ENCODE measurements at places on chromosomes 12 and 14. TPM values are rescaled to one million over a fixed set of nuclear protein-coding genes. Genes with fewer than 3 reads are reported as not detected.
A peak's percentile ranks its signal among the peaks of the same experiment; 100 is the strongest.

DNA sequence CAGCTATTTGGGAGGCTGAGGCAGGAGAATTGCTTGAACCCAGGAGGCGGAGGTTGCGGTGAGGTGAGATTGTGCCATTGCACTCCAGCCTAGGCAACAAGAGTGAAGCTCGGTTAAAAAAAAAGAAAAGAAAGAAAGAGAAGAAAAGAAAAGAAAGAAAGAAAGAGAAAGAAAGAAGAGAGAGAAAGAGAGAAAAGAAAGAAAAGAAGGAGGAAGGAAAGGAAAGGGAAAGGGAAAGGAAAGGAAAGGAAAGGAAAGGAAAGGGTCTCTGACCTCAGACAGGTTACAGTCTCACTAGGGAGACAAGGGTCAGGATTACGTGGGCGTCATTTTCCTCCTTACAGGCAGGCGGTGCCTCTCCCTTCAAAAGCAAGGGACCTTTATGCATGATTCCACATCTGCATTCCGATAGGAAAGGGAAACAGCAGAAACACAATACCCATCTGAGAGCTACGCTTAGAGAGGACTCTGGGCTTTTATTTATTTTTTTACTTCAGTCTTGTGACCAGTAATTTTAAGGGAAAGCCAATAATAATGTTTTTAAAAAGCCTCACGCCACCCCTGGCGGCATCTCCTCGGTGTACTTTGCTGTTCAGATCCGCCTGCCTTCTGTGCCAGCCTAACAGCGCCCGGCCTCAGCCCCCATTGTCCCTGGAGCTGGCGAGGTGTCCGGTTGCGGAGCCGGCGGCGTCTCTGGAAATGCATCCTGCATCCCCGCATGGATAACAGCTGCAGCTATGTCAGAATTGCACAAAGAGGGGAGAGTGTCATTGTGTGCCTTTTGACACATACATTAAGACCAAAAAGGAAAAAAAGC lies 945 bp upstream of the HIP1R start:
- DNase-seq = peak; percentile 74

- DNase-seq = no peak
Measured at GRCh38 chr12:94922561-94922960, 80.9 kb downstream of the NDUFA12 start.

- DNase-seq = no peak
Measured at GRCh38 chr12:77742631-77743030, 88.1 kb upstream of the NAV3 start.

Gene CLEC4A
- not detected for total RNA-seq

DNA sequence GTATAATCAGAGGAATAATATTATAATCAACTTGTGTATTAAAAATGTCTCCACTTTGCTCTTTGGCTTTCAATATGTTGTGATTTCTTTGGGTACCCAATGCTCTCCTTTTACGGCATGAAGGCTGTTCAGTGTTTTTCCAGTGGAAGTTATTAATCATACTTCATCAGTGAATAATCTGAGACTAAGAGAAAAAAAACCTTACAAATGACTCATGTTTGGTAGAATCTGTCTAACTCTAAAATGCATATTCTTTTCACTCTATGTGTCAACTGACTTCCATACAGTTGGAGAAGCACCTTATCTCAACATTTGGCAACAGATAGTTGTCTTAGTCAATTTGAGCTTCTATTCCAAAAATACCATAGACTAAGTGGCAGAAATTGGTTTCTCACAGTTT lies 82.2 kb downstream of the PTPRO start:
- peak; percentile 50 for DNase-seq

GRCh38 chr12:43062201-43062895 lies 472.8 kb upstream of the PRICKLE1 start:
- DNase-seq = no peak

DNA sequence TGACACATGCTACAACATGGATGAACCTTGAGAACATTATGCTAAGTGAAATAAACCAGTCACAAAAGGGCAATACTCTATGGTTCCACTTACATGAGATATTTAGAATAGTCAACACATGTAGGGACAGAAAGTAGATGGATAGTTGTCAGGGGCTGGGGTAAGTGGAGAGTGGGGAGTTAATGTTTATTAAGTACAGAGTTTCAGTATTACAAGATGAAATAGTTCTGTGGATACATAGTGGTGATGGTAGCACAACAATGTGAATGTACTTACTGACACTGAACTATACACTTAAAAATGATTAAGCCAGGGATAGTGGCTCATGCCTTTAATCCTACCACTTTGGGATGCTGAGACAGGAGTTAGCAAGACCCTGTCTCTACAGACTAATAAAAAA lies 8.7 kb downstream of the NUP107 start:
- no peak for DNase-seq

GRCh38 chr12:89134213-89134770 lies 218.0 kb downstream of the DUSP6 start:
- no peak for DNase-seq

Gene PTPRO
- total RNA-seq = 0.22 TPM

DNA sequence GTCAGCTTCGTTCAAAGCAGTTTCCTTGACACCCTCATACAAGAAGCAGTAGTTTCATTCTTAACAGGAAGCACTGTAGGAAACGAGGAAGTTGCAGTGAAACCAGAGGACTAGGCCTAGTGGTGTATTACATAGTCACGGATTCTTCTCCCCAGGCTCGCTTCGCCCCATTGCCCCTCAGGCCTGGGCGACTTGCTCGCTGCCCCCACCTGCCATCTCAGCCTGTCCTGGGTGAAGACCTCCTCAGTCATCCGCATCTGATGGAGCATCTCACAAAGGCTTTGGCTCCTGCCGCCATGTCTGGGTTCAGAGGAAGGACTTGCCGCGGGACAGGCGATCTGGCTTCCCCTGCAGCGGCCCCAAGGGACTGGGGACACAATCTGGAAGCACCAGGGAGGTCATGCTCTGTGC lies 93.5 kb downstream of the LMNTD1 start:
- no peak for DNase-seq

DNA sequence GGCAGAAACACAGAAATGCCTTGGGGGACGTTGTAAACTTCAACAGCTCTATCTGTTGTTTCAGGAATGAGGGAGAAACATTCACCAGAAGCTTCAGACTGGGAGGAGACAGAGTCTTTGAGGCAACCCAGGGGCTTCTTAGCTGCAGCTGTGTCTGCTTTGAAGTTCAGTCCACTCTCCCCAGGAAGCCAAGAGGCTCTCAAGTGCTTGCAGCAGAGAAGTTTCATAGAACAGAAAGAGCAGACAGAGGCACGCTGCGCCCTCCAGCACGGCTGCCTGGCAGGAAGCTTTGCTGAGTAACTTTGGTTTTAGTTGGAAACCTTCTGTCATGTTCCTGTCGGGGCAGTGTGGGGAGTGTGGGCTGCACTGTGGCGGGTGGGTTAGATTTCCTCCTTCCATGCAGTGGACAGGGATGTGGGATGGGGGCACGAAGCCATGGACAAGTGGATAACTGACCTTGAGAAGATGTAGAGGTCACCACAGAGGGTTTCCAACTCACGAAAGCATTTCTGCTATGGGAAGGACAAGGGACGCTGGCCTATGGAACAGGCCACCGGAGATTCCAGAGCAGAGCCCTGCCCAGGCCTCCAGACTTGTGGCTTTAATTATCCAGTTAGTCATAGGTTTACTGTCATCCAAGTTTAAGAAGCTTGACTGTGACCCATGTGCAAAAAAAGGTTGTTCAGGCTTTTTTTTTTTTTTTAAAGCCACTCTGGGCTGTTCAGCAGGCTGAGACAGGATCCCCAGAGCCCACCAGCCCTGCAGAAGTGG lies 107.7 kb downstream of the ARF6 start:
- peak; percentile 95 for DNase-seq

- no peak for DNase-seq
Measured at GRCh38 chr12:11959117-11959823, 111.5 kb upstream of the BCL2L14 start.

- no peak for DNase-seq
Measured at GRCh38 chr12:124396544-124397398, 101.9 kb downstream of the RFLNA start.

DNA sequence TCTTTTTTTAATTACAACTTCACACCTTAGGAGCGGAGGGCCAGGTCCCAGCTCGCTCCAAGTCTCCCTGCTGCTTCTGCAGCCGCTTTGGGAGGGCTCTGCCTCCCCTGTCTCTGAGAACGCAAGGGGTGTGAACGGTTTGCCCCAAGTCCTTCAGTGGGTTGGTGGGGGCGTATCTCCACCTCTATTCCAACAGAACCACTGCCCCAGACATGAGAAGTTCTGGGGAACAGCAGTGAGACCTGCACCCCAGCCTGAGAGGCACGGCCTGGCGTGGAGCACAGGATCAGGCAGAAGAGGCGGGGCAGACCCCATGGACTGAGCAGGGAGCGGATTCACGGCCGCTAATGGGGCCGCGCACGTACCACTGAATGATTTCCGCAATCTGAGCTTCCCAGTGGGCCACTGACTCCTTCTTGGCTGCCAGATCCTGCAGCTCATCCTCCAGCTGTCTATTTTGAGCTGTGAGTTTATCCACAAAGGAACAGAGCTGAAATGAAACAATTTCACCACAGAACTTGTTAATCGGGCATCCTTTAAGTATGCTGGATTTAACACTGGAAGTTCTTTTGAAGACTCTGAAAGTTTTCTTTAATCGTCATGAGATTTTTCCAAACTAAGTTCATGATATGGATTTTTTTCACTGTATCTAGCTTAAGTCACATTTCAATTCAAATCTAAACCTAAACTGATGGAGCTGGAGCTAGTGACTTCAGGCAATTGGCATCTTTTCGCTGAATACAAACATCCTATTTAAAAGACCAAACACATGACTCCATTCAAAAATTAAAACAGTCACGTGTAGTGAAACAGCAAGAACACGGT lies 44.4 kb downstream of the AMN start:
- DNase-seq = no peak

- DNase-seq = no peak
Measured at GRCh38 chr12:6106218-6106617, 18.3 kb downstream of the VWF start.

DNA sequence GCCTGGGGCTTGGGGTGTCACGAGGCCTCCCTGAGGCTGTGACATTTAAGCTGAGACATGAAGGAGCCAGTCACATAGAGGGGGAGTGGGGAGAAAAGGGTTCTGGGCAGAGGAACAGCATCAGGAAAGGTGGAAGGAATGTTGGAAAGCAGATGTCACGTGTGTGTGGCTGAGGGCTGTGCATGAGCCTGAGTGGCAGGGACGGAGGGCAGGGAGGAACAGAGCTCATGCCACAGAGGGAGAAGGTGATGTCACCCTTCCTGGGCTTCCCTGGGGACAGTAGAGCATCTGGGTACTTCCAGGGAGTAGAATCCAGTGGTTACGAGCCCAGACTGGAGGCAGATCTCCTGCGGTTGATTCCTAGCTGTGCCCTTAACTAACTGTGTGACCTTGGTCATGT lies 32.0 kb upstream of the JDP2 start:
- no peak for DNase-seq

DNA sequence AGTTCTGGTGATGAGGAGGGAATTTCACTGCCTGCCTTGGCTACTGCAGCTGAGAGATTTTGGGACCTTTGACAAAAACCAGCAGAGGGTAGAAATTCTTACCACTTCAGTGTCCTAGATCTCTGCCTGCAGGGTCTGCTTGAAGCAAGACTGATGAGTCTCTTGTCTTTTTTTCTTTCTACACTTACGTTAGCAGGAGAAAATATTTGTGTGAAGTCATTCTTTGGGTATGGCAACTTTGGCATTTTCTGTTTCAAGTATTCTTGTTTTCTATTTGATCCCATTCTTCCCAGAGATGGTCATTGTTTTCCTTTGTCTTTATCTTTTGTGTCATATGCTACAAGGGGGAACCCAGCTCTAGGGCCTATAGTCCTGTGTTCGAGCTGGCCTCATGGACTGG lies 65.6 kb upstream of the FERMT2 start:
- peak; percentile 11 for DNase-seq

DNA sequence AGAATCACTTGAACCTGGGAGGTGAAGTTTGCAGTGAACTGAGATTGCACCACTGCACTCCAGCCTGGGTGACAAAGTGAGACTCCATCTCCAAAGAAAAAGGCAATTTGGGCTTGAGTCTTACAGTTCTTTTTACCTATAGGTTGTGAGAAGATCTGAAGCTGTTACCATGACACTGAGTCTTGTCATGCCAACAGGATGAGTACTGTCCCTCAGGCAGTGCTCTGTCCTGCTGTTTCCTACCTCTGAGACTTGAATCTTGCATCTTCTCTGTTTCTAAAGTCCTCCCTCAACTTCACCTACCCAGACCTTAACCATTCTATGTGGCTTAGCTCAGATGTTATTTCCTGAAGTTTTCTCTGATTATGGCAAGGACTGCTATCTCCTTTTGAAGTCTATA lies 400.8 kb upstream of the PRICKLE1 start:
- no peak for DNase-seq

DNA sequence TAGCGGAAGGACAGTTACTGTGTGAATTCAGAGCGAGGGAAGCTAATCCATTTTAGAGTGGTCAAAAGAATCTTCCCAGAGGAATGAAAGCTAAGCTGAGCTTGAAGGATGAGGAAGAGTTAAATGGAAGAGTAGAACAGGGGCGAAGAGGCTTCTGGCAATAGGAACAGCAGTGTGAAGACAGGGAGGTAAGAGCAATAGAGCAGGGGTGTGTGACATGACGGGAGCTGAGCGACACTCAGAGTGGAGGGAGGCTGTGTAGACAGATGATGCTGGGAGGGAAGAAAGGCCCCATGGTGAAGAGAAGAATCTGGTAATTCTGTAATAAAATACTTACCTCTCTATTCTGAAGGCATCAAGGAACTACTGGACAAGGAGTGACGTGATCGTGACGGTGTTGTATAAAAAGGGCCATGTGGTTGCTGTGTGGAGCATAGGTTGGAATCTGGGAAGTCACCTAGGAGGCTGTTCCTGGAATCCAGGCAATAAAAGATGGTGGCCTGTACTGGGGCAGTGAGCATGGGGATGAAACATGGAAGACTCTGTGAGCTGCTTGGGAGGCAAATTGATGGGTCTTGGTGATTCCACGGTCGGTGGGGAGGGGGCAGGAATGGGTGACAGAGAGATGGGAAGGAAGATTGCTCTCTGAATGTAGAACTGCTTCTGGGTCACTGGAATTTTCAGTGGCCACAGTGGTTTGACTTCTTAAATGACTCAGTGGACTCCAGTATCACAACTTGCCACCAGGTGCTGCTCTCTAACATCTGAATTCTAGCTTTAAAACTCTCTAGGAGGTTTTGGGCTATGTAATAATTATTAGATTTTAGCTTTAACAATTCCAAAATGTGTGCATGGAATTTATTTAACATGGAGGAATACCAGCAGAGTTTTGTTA lies 164.1 kb downstream of the ATP23 start:
- peak; percentile 25 for DNase-seq

Gene PTPRR
- 0.25 TPM for total RNA-seq

DNA sequence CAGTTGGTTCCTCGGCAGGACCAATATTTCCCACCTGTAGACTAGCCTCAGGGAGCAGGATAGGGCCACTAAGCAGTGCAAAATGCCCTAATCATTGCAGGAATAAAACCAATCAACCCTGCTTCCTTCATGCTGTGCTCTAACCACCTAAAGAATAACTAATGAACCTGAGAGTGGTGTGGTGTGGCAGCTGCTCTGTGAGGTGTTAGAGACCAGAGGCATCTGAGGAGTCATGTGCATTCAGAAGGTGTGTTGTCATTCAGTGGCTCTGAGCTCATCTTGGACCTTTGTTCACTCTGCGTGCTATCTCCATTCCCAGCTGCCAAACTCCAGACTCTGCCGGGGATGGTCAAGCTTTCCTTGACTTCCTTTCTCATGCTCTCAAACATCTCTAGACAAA lies 136.7 kb upstream of the EGLN3 start:
- DNase-seq = no peak

All from GM23248 (cell line).